ENCODE measurements at places on chromosomes 2 and 18.

GRCh38 chr2:183950673-183951072, 647.7 kb upstream of the ZNF804A start:
- no peak for DNase-seq

- no peak for DNase-seq
Observed at GRCh38 chr2:229297247-229297646, 26.2 kb upstream of the PID1 start.

- no peak for DNase-seq
Observed at GRCh38 chr2:225164401-225165050, 122.3 kb upstream of the DOCK10 start.

GRCh38 chr2:144198116-144198515, 321.8 kb downstream of the ZEB2 start:
- no peak for DNase-seq

- DNase-seq, result no peak
Observed at GRCh38 chr2:216756435-216756834, 61.1 kb upstream of the IGFBP5 start.

- DNase-seq, result no peak
Observed at GRCh38 chr2:50476174-50476573, 555.8 kb downstream of the NRXN1 start.
